ENCODE measurements at places on chromosomes 6 and 20.

- DNase-seq: no peak
Measured at GRCh38 chr6:47416396-47417345, 60.9 kb upstream of the CD2AP start.

- DNase-seq: no peak
Measured at GRCh38 chr6:6803180-6803977, 214.9 kb downstream of the LY86 start.

DNA sequence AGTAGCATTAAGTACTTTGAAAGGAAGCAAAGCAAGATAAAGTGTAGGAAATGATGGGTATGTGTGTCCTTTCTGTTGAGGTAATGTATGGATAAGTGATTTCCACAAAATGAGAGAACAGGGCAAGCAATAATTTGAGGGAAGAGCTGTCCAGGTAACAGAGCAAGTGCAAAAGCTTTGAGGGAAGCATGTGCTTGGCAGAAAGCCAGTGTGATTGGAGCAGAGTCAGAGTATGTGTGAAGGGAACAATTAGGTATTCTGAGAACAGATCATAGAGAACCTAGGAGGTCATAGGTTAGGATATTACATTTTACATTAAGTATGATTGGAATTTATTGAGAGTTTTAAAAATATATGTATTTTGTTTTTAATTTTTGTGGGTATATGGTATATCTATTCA, 30.2 kb upstream of the MAN1A1 start:
- no peak for DNase-seq

GRCh38 chr6:43290905-43291355, 7.1 kb upstream of the SLC22A7 start:
- no peak for DNase-seq

GRCh38 chr6:110795271-110795670, 20.0 kb downstream of the CDK19 start:
- DNase-seq: no peak

GRCh38 chr20:14700639-14700960, 363.2 kb upstream of the FLRT3 start:
- DNase-seq: no peak

DNA sequence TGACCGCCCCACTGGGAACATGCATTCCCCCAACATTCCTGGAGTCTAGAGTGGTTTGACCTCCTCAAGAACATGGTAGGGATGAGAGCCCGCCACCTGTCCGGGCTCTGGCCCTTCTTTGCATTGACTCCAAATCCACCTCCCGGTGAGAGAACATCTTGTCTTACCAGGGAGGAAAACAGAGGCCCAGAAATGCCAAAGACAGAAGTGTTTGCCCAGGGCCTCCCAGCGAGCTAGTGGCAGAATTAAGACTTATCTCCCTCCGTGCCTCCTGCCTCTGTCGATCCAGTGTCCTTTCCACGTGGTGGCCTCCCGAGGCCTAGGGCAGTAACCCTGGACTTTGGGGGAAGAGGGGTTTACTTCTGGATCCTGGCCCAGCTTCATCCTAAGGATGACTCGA, 134.8 kb downstream of the JPH2 start:
- DNase-seq: no peak

DNA sequence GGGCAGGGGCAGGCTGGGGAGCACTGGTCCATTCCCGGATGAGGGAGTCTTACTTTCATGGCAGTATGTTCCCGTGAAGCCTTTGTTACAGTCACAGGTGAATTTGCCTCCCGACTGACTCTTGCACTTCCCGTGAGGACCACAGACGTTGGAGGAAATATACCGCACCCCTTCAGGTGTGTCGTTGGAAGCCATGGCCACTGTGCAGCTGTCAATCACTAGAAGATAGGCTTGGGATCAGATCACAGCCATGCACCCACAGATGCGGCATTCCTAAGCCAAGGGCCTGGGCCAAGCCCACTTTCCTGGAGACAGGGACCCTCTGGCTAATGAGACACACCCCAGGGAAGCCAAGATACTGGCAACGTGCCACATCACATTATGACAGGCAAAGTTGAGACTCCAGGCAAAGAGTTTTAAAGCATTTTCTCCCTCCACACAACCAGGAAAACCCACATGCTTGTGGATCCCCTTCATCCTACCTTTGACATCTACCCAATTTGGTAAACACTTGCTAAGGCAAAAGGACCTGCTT, 26.8 kb downstream of the JAG1 start:
- no peak for DNase-seq

GRCh38 chr6:55437141-55437540, 109.9 kb downstream of the GFRAL start:
- no peak for DNase-seq

DNA sequence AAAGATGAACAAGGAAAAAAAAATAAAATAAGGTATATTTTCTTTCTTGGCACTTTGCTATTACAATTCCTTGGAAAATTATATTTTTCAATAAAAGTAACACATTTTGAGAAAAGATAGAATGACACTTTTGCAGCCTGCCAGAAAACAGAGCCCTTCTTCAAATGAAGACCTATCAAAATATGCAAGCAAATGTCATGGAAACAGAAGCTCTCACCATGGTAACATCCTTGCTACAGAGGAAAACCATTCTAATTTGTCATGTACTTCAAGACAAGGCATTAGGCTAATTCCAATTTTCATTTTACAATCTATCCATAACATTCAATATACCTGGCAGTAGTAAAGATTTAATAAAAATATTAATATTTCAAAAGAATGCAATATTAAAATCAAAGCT, 177.9 kb downstream of the RNGTT start:
- no peak for DNase-seq

- DNase-seq: no peak
Measured at GRCh38 chr20:61405007-61405406, 152.9 kb downstream of the CDH4 start.

DNA sequence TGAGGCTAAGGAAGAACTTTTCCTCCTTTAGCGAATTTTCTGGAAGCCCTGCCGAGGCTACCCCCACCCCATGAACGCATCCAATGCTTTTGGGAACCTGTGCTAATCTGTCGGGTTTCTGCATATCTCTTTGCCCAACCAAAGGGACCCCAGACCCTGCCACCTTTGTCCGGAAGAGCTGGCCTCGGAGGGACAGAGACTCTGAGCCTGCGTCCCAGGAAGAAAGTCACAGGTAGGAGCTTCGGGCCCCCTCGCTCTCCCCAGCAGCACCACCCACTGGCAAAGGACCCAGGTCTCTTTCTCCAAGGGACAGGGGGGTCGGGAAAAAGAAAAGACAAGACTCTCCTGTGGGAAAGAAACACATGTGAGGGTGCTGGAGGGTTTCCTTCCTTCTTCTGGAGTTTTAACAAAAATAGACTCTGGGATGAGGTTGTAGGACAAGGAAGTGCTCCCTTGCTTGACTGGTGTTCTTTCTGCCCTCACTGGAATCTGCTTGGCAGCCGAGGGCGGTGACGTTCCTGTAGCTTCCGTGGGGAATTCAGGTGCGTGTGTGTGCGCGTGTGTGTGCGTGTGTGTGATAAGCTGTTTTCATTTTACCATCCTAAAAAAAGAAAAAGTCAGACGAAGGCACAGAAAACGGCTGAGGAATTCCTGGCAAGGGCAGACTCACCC, 16.3 kb upstream of the FOXC1 start:
- no peak for DNase-seq

DNA sequence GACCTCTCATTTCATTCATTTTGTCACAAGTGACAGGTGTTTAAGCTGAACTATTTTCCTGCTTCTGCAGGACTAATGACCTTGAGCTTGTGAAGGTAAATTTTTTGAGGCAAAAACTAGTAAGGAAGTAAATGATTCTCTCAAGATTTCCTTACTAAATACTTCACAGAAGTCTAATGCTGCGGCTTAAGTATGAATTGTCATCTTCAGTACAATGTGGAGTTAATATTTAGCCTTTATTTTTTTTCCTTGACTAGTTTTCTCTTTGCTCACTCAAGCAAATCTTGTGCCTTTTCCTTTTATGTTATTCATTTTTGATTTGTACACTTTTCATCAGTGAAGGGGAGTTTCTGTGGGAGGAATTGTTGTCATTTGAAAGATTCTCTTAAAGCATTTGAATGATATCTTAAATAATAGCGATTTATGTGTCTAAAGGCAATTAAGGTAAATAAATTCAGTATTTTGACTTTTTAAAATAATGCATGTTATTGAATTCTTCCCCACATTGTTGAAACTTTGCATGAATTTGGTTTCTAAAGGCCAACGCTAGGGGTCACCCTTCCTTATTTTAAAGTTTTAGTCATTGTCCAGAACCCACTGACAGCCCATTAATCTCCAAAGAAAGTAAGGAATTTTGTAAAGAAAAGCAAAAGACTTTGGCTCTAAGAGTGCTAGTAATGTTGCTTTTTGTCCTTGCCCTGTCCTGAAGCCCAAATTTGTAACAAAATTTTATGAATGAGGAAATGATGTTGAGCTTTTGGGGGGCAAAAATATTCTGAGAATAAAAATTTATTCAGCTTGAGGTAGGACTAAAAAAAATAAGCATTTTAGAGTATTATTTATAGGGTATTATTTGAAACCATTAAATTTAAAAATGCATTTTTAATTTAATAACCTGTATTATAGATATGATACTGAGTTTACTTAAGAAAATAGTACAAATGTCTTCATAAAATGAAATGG, 157.4 kb upstream of the LAMA2 start:
- peak; percentile 17 for DNase-seq

DNA sequence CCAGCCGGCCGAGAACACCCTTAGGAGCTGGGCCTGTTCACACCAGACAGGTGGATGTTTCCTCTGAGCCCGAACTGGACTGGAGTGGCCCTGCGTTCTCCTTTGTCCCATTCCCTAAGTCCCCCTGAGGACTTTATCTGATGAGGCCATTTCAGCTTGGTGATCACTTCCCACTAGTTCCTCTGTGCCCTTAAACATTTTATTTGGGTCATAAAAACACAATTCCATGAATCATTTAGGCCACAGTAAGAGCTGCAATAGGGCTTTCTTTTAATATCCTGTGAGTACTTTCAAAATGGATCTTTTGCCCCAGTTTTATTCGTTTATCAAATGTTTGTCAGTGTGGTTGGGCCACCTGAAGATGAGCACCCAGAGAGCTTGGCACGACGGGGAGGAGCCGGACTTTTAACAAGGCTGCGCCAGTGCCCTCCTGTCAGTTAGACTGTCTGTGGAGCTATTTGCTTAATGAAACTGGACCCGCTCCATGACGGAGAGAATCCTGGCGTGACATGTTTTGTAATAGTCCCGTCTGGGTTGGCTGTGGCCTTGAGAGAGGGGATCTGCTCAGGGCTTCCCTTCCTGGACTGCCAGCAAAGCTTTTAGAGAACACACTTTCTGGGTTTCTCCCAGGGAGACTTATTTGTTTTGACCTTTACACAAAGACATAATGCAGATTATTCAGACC, 53.5 kb downstream of the ZDHHC14 start:
- no peak for DNase-seq

- no peak for DNase-seq
Measured at GRCh38 chr6:46293641-46294316, 123.0 kb upstream of the ENPP5 start.

- no peak for DNase-seq
Measured at GRCh38 chr6:11748591-11749210, 29.9 kb downstream of the ADTRP start.

- DNase-seq: no peak
Measured at GRCh38 chr6:161110028-161110779, 118.6 kb downstream of the MAP3K4 start.

DNA sequence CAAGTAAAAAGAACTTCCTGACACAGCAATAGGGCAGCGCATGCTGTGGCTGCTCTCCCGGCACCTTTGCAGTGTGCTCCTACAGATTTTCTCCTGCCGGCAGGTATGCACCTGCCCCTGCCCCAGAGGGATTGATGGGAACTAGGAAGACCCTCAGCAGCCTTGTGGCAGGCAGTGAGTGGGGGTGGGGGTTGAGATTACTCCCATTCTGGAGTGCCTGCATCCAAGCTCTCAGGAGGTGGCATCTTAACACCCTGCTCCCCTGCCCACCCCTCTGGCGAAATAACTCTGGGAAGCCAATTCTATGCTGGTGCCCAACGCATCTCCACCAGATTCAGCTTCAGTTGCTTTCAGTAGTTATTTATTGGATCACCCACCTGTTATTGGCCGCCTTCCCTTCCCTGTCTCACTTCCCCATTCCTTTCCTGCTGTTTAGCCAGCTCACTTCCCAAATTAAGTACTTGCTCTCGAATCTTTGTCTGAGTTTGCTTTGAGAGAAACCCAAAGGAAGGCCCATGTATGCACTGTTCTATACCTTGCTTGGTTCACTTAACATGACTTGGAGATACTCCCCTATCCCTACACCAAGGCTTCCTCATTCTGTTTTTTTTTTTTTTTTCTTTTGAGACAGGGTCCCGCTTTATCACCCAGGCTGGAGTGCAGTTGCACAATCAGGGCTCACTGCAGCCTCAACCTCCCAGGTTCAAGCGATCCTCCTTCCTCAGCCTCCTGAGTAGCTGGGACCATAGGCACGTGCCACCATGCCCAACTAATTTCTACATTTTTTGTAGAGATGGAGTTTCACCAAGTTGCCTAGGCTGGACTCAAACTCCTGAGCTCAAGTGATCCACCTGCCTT, 29.3 kb upstream of the SLC23A2 start:
- DNase-seq: no peak

GRCh38 chr6:123742626-123743025, 61.0 kb upstream of the NKAIN2 start:
- no peak for DNase-seq

DNA sequence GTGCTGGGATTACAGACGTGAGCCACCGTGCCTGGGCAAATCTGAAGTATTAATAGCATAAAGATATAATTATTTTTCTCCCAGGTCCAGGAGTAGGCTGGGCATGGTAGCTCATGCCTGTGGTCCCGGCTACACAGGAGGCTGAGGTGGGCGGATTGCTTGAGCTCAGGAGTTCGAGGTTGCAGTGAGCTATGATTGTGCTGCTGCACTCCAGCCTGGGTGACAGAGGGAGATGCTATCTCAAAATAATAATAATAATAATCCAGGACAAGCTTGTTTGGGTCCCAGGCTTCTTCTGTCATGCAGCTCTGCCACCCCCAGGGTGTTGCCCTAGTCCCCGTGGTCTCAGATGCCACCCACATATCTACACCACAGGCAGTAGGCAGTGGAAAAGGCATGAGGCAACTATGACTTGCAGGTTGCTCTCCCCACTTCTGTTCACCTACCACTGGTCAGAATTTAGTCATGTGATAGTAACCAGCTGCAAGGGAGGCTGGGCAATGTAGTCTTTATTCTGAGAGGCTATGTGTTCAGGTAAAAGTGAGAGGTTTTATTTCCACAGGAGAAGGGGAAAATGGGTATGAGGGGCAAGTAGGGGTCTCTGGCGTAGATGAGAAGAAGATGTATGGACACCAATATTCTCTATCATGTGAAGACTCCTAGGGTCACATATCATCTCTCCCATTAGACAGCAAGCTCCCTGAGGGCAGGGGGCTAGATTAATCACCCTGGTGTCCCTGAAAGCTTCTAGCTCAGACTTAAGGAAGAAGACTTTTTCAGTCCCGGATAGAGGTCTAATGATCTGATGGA, 25.7 kb downstream of the TCF15 start:
- DNase-seq: no peak
